ENCODE measurements at places on chromosomes 7 and 10. TPM values are rescaled to one million over a fixed set of nuclear protein-coding genes. Genes with fewer than 3 reads are reported as not detected.

ASB10 gene
- not detected for total RNA-seq

EBF3 gene
- not detected for total RNA-seq

AP4M1 gene
- 12.1 TPM for total RNA-seq

CALN1 gene
- total RNA-seq = not detected

DNA sequence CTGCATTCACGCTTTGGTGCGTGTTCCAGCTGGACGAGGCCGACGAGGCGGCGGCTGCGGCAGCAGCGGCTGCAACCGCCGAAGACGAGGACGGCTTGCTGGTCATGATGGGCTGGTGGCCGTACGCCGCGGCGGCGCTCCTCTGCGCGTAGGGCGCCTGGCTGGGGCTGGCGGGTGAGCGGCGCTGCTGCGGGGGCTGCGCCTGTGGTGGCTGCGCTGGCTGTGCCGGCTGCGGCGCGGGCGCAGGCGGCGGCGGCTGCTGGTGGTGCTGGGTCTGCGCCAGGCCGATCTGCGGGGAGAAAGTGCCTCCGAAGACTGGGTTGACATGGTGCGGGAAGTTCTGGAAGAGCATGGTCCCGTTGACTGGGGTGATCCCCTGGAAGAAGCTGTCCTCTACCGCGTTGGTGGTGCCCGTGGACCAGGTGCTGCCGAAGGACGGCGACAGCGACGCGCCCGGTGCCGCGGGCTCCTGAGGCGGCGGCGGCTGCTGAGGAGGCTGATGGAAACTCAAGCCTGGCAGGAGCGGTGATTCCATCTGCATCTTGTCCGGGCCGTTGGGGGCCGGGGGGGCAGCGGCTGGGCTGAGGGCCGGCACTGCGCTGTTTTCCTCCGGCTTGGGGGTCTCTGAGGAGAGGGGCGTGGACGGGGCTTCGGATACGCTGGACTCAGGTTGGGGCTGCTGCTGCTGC lies 51.1 kb downstream of the CPEB3 start:
- DNase-seq = peak; percentile 28
- no peaks in the 10 kb centered on the region for H3K27me3 ChIP-seq
- H3K4me3 ChIP-seq = peak overlapping the region; percentile 78
- H3K4me1 ChIP-seq = peaks cover 41% of the 10 kb centered on the region
- H3K27ac ChIP-seq = peak overlapping the region; percentile 71

- no peaks in the 10 kb centered on the region for H3K4me1 ChIP-seq
- H3K36me3 ChIP-seq = no peaks in the 10 kb centered on the region
- no peak overlapping the region for H3K27ac ChIP-seq
- H3K4me3 ChIP-seq = no peak overlapping the region
These were observed 185.2 kb upstream of the DGKB start for GRCh38 chr7:15087771-15088170.

- H3K4me3 ChIP-seq = no peak overlapping the region
- DNase-seq = no peak
- H3K4me1 ChIP-seq = no peaks in the 10 kb centered on the region
- H3K27me3 ChIP-seq = no peaks in the 10 kb centered on the region
These were observed 847.5 kb downstream of the LRMDA start for GRCh38 chr10:76278811-76279460.

GRCh38 chr7:118870187-118870586 lies 645.7 kb downstream of the ANKRD7 start:
- DNase-seq = peak; percentile 18
- no peaks in the 10 kb centered on the region for H3K27me3 ChIP-seq
- no peaks in the 10 kb centered on the region for H3K36me3 ChIP-seq
- H3K4me1 ChIP-seq = peaks cover 11% of the 10 kb centered on the region
- no peak overlapping the region for H3K4me3 ChIP-seq

DNA sequence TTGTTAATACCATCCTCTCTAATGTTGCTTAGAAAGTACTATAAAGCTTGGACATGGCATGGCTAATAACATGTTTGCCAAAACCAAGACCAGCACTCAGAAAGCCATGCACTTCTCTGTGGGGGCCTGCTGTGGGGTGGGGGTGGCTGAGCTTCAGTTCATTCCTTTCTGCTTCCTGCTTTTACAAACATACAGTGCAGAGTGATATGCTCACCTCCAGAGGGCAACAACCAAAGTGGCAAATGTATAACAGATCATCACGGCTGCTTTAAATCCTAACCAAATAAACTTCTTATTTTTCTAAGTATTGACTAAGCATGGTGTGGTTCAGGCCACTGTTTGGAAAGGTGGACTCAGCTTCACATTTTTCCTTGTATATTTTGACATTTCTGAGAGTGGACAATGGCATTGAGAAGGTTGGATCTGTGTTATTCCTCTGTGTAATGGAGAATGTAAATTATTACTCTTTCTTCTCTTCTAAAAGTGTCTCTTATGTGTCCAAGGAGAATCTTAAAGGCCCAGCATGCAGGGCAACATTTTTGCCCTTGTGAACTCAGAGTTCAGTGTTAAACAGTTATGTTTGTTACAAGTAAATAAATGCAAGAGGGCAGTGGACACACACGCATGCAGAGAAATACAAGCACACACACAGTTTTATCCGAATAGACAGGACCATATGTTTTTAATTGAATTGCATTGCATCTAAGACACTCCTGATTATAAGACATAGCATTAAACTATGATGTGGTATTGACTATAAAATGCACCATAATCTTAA lies 186.1 kb downstream of the HERPUD2 start:
- H3K4me1 ChIP-seq = no peaks in the 10 kb centered on the region
- DNase-seq = peak; percentile 17
- H3K27ac ChIP-seq = no peak overlapping the region
- no peak overlapping the region for H3K4me3 ChIP-seq
- no peaks in the 10 kb centered on the region for H3K36me3 ChIP-seq

DNA sequence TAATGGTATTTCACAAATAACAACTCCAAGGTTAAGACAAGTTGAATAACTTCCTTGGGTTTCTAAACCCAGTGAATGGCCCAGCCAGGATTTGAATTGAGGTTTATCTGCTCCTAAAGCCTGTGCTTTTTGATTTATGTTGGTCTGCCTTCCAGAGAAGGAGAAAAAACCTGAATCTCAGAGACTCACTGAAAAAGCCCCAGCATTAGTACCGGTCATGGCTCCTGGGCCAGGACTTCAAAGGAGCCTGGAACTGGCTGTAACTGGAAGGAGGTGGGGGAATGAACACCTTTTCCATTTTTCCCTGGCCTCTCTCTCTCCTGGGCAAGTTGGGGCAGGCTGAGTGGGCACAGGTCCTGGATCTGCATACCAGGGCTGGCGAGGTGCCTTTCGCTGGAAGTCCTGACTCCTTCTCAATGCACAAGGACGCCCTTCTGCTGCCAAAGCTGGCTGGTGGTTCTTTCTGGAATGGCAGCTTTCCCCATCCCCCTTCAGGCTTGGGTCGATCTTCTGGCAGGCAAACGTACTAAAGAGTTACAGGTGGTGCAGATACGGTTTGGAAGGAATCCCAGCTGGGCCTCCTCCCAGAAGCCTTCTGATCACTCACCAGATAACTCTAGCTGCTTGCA lies 268.2 kb downstream of the PTEN start:
- H3K36me3 ChIP-seq = no peaks in the 10 kb centered on the region
- no peaks in the 10 kb centered on the region for H3K27me3 ChIP-seq
- no peaks in the 10 kb centered on the region for H3K4me1 ChIP-seq
- H3K4me3 ChIP-seq = no peak overlapping the region
- no peak overlapping the region for H3K27ac ChIP-seq

All from Calu3 (cell line).